ENCODE measurements at places on chromosomes 1 and 21.
A peak's percentile ranks its signal among the peaks of the same experiment; 100 is the strongest.

- DNase-seq: no peak
- H3K27ac ChIP-seq: no peak overlapping the region
- no peaks in the 10 kb centered on the region for H3K4me1 ChIP-seq
- H3K4me3 ChIP-seq: no peak overlapping the region
- H3K36me3 ChIP-seq: no peaks in the 10 kb centered on the region
- no peaks in the 10 kb centered on the region for H3K27me3 ChIP-seq
Observed at GRCh38 chr21:29056005-29056404, 17.4 kb downstream of the CCT8 start.

- no peak overlapping the region for H3K4me3 ChIP-seq
- no peaks in the 10 kb centered on the region for H3K4me1 ChIP-seq
- no peak overlapping the region for H3K27ac ChIP-seq
- peaks cover 18% of the 10 kb centered on the region for H3K36me3 ChIP-seq
Observed at GRCh38 chr1:245652660-245653427, 498.1 kb downstream of the KIF26B start.

GRCh38 chr1:166716620-166717019, 122.7 kb upstream of the POGK start:
- H3K4me1 ChIP-seq: no peaks in the 10 kb centered on the region
- H3K27me3 ChIP-seq: no peaks in the 10 kb centered on the region
- H3K27ac ChIP-seq: no peak overlapping the region
- H3K4me3 ChIP-seq: no peak overlapping the region
- DNase-seq: no peak
- H3K36me3 ChIP-seq: peaks cover 4% of the 10 kb centered on the region

- no peak for DNase-seq
- no peak overlapping the region for H3K27ac ChIP-seq
- peaks cover 4% of the 10 kb centered on the region for H3K27me3 ChIP-seq
- H3K4me1 ChIP-seq: peaks cover 2% of the 10 kb centered on the region
- H3K36me3 ChIP-seq: peaks cover 5% of the 10 kb centered on the region
Observed at GRCh38 chr21:45255381-45256020, 32.2 kb downstream of the POFUT2 start.

- peaks cover 8% of the 10 kb centered on the region for H3K36me3 ChIP-seq
- no peak overlapping the region for H3K4me3 ChIP-seq
- no peaks in the 10 kb centered on the region for H3K27me3 ChIP-seq
- no peak for DNase-seq
- H3K4me1 ChIP-seq: peaks cover 4% of the 10 kb centered on the region
Observed at GRCh38 chr1:198220428-198220827, 63.6 kb downstream of the NEK7 start.

- H3K4me3 ChIP-seq: no peak overlapping the region
- H3K27me3 ChIP-seq: peaks cover 4% of the 10 kb centered on the region
- DNase-seq: no peak
Observed at GRCh38 chr1:246066573-246066972, 440.5 kb downstream of the SMYD3 start.

DNA sequence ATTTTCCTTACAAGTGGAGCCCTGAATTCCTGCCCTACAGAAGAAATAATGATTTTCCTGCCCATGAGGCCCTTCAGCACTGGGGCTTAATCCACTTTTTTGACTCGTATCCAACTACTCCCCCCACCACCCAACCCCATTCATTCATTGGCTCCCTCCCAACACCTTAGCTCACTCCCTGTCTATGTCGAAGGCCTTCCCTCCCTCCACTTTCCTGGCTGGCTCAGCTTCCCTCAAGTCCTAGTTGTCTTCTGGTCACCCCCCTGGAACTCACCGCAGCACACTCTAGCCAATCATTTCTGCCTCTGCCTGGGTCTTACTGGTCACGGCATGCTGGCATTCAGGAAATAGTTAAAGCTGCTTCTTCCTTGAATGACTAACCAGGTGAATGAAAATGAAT, 118.9 kb downstream of the PGBD5 start:
- no peaks in the 10 kb centered on the region for H3K4me1 ChIP-seq
- H3K4me3 ChIP-seq: no peak overlapping the region
- no peaks in the 10 kb centered on the region for H3K27me3 ChIP-seq

DNA sequence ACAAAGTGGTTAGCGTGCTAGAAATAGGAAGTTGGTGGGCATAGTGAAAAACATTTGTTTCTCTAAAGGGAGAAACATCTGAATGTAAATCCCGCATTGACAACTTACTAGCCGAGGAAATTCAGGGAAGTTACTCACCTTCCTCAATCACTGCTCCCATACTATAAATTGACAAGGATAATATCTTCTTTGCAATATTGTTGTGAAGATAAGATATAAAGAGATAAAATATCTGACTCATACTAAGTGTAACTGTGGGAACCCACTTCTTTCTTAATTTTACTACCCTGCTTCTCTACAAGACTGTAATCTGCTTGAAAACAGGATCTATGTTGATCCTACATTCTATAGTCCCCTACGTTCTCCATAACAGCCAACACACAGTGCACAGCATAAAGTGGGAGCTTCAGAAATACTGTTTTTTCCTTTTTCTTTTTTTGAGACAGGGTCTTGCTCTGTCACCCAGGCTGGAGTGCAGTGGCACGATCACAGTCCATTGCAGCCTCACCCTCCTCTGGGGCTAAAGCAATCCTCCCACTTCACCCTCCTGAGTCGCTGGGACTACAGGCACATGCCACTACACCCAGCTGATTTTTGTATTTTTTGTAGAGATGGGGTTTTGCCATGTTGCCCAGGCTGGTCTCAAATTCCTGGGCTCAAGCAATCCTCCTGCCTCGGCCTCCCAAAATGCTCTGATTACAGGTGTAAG, 57.4 kb upstream of the C1orf21 start:
- H3K36me3 ChIP-seq: peaks cover 4% of the 10 kb centered on the region
- no peaks in the 10 kb centered on the region for H3K27me3 ChIP-seq
- no peak for DNase-seq
- H3K4me3 ChIP-seq: no peak overlapping the region
- no peaks in the 10 kb centered on the region for H3K4me1 ChIP-seq

- H3K4me1 ChIP-seq: peaks cover 11% of the 10 kb centered on the region
- peaks cover 14% of the 10 kb centered on the region for H3K27me3 ChIP-seq
- no peak overlapping the region for H3K27ac ChIP-seq
Observed at GRCh38 chr1:28815533-28816185, 3.7 kb downstream of the OPRD1 start.

DNA sequence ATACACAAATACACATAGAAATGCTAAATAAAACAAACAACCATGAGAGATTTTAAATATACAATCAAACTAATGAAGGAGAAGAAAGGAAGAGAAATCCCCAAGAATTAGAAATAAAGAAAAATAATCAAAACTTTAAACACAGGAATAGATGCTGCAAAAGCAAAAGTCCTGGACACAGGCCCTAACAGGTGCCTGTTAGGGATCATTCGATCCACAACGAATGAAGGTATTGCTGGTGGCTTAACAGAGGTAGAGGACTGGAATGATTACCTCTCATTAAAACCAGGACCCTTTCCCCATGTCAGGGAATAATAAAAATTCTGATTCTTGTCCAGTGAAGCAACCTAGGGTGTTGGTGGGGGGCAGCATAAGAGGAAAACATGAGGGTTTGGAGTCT, 56.8 kb downstream of the CDC42BPA start:
- no peaks in the 10 kb centered on the region for H3K27me3 ChIP-seq
- DNase-seq: no peak
- no peak overlapping the region for H3K27ac ChIP-seq
- H3K4me3 ChIP-seq: no peak overlapping the region
- peaks cover 3% of the 10 kb centered on the region for H3K4me1 ChIP-seq

- H3K4me1 ChIP-seq: peaks cover 3% of the 10 kb centered on the region
- H3K4me3 ChIP-seq: peak within 1 kb of the TSS; percentile 49
- H3K36me3 ChIP-seq: no peaks in the 10 kb centered on the region
Observed at GRCh38 chr1:109539676-109540075, at the start of gene GPR61. GPR61 (plus strand) TSS chr1:109539872; CDS start chr1:109543023, 3,151 bp downstream.

DNA sequence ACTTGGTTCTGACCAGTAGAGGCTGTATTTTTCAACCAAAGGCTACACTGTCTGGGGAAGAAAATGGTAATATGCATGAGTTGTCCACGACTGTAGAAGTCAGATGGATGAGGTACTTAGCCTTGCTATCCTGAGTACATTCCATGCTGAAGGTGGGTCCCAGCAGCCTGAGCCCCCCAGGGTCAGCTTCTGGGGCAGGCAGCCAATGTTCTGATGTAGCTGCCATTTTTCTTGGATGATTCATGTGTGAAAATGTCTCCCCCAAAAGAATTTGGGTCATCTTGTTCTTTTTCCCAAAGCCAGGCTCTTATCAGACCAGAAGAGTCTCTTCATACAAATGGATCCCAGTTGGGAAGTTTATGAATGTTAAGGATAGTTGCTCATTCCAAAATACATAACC, 172.2 kb upstream of the UBE2U start:
- no peak overlapping the region for H3K27ac ChIP-seq
- no peaks in the 10 kb centered on the region for H3K4me1 ChIP-seq
- peaks cover 1% of the 10 kb centered on the region for H3K27me3 ChIP-seq
- H3K4me3 ChIP-seq: no peak overlapping the region
- no peak for DNase-seq

DNA sequence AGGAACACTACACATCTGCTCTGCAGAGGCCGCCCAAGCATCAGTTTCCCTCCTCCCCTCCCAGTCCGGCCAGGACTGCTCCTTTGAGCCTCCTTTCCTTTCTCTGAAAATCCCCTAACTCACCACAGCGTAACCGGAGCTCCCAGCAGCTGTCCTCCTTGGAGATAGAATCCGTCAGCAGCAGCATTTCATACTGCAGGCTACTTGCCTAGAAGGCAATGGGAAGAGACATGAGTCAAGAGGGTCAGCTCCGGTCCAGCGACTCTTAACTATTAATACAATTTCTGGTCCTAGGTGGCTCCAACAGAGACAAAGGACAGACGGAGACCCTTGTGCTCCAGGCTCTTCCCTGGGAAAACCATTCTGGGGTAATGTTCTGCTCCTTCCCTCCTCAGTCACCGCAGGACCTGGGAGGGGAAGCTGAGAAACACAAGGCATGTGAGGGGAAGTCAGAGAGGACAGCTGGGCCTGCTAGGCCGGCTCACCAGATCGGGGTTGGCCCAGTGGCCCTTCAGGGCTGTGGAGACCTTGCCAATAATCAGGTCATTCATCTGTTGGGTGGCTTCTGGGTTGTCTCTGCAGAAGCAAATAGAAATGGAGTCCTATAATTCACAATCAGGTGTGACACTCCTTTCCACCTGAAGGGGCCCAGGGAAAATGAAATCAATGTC, 99.7 kb downstream of the UBR4 start:
- no peak overlapping the region for H3K27ac ChIP-seq
- no peaks in the 10 kb centered on the region for H3K4me1 ChIP-seq
- H3K27me3 ChIP-seq: no peaks in the 10 kb centered on the region

GRCh38 chr1:77193951-77194350, 25.3 kb downstream of the PIGK start:
- H3K4me1 ChIP-seq: no peaks in the 10 kb centered on the region
- no peak overlapping the region for H3K4me3 ChIP-seq
- H3K36me3 ChIP-seq: no peaks in the 10 kb centered on the region
- no peaks in the 10 kb centered on the region for H3K27me3 ChIP-seq

DNA sequence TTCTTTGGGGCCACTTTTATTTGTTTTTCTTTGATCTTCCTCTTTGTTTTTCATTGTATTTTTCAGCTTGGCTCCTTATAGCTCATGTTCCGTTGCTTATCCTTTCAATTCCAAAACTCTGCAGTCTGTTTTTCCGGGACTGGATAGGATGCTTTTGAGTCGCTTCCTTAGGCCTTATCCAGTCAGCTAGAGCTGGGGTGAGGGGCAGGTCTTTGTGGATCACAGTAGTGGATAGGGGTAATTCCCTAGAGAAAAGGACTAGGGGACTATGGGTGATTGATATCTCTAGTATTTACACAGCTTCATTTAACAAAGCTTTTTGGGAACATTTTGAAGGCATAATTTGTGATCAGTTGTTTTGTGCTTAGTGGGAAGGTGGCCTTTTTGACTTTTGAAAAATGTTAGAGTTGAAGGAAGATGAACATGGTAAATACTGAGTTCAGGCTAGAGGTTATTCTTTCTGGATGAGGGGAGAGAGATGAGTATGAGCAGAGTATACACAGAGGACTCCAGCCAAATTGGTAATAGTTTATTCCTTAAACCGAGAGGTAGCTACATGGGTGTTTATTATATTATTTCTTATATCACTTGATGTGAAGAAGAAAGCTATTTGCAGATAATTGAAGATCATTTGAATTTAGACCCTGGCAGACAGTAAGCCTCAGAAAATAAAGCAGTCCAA, 22.5 kb downstream of the CEP350 start:
- H3K4me3 ChIP-seq: no peak overlapping the region
- no peak for DNase-seq
- H3K27ac ChIP-seq: no peak overlapping the region
- H3K4me1 ChIP-seq: peaks cover 9% of the 10 kb centered on the region
- no peaks in the 10 kb centered on the region for H3K36me3 ChIP-seq

GRCh38 chr1:194787001-194787400, 1600.6 kb upstream of the B3GALT2 start:
- H3K36me3 ChIP-seq: no peaks in the 10 kb centered on the region
- no peak for DNase-seq
- H3K27me3 ChIP-seq: no peaks in the 10 kb centered on the region
- H3K4me3 ChIP-seq: no peak overlapping the region
- H3K4me1 ChIP-seq: no peaks in the 10 kb centered on the region

DNA sequence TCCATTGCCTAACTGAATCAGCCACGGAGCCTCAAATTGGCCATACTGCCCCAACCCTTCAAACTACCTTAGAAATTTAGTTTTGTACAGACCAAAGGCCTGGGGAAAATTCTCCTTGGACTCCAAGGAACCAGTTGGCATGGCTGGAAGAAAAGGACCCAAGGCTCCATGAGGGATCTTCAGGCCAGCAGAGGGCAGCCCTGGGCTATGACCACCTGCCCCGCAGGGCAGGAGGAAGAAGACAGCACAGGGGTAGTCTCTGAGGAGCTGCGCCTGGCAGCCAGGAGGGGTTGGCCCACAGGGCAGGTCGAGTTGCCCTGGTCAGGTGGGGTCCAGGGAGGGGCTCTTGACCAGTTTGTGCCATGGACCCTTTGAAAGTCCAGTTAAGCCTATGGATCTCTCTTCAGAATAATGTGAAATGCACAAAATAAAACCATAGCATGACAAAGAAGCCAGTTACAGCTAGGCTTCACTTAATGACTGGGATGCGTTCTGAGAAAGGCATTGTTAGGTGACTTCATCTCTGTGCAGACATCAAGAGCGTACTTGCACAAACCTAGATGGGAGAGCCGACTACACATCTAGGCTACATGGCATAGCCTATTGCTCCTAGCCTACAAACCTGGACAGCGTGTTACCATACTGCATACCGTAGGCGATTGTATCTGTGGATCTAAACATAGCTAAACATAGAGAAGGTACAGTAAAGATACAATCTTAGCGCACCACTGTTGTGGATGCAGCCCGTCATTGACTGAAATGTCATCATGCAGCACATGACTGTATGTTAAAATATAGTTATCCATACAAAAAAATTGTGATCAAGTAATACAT, 26.1 kb downstream of the CACNA1S start:
- H3K4me1 ChIP-seq: peaks cover 7% of the 10 kb centered on the region
- peak; percentile 45 for DNase-seq
- no peaks in the 10 kb centered on the region for H3K27me3 ChIP-seq
- H3K36me3 ChIP-seq: no peaks in the 10 kb centered on the region
- H3K27ac ChIP-seq: no peak overlapping the region
- H3K4me3 ChIP-seq: no peak overlapping the region

GRCh38 chr1:212254853-212255363, 30.3 kb upstream of the PPP2R5A start:
- H3K4me3 ChIP-seq: no peak overlapping the region
- no peaks in the 10 kb centered on the region for H3K36me3 ChIP-seq
- no peaks in the 10 kb centered on the region for H3K27me3 ChIP-seq
- no peak overlapping the region for H3K27ac ChIP-seq
- H3K4me1 ChIP-seq: no peaks in the 10 kb centered on the region

Measured in glutamatergic neuron (in vitro differentiated cells).